ENCODE measurements at places on chromosomes 11 and 22. TPM values are rescaled to one million over a fixed set of nuclear protein-coding genes. Genes with fewer than 3 reads are reported as not detected.

The BLID gene
- total RNA-seq = 8.2 TPM

The GP1BB gene
- total RNA-seq = 2.3 TPM

The CCDC15 gene
- 1.6 TPM for total RNA-seq

The RNF214 gene
- 14.2 TPM for total RNA-seq

The SLC6A5 gene
- not detected for total RNA-seq
